ENCODE measurements at places on chromosomes 4 and X.

- peaks cover 28% of the 10 kb centered on the region for H3K36me3 ChIP-seq
- no peak for DNase-seq
- no peak overlapping the region for H3K27ac ChIP-seq
- H3K27me3 ChIP-seq: peaks cover 4% of the 10 kb centered on the region
- peaks cover 53% of the 10 kb centered on the region for H3K4me1 ChIP-seq
- no peak overlapping the region for H3K4me3 ChIP-seq
Measured at GRCh38 chr4:139304920-139305319, 2.6 kb upstream of the NDUFC1 start.

GRCh38 chr4:48858130-48858529 lies 27.2 kb downstream of the OCIAD1 start:
- no peak for DNase-seq
- peaks cover 41% of the 10 kb centered on the region for H3K36me3 ChIP-seq
- H3K4me1 ChIP-seq: no peaks in the 10 kb centered on the region
- no peak overlapping the region for H3K4me3 ChIP-seq
- no peak overlapping the region for H3K27ac ChIP-seq

DNA sequence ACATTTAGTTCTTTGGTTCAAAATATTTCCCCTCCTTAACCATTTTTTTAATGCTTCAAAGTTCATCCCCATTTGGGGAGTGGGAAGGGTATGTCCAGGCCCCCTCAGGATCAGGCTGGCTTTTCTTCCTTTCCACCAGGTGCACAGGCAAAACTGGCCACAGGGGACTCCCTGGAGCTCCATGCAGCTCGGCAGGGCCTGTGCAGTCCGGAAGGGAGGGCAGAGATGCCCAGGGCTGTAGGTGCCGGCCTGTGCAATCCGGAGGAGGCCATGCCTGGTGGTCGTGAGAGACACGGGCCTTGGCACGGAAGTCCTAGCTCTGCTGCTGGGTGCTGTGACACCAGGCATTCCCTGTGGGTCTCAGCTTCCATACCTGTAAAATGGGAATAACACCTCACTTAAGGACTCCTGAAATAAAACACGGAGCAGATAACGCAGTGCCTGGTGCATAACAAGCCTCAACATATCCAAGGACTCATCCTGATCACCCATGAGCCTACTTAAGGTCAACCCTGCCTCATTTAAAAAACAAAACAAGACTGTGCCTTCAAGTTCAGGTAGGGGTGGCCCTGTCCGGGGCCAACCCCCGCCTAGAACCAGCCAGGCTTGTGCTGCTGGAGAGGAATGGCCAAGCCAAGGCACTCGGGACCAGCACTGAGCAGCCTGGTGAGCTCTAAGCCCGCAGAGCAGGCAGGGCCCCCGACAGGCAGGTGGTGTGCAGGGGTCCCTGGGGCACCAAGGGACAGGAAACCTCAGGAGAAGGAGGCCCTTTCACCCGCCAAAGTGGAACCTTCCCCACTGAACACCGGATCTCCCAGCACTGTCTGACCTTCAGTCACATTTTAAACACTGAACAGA lies 21.2 kb upstream of the CYP4V2 start:
- H3K4me3 ChIP-seq: no peak overlapping the region
- DNase-seq: no peak
- no peaks in the 10 kb centered on the region for H3K27me3 ChIP-seq
- no peak overlapping the region for H3K27ac ChIP-seq
- no peaks in the 10 kb centered on the region for H3K36me3 ChIP-seq
- H3K4me1 ChIP-seq: peaks cover 7% of the 10 kb centered on the region

DNA sequence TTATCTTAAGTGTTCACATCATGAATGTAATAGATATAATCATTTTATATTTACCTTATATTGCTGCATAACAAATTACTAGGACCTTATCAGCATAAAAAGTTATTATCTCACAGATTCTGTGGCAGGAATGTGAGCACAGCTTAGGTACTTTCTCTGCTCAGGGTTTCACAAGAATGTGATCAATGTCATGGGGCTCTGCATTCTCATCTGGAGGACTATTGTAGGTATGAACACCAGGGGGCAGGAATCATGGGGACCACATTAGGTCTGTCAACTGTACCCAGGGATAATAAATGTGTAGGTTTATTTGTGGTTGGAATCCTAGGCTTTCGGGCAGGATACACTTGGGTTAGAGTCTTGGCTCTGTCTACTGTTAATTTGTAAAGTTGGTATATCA lies 519.2 kb downstream of the ARAP2 start:
- H3K27me3 ChIP-seq: no peaks in the 10 kb centered on the region
- no peaks in the 10 kb centered on the region for H3K4me1 ChIP-seq

- H3K4me1 ChIP-seq: no peaks in the 10 kb centered on the region
- no peaks in the 10 kb centered on the region for H3K36me3 ChIP-seq
- no peak overlapping the region for H3K27ac ChIP-seq
- H3K27me3 ChIP-seq: no peaks in the 10 kb centered on the region
Measured at GRCh38 chr4:181138116-181138515, 1105.1 kb upstream of the TENM3 start.

DNA sequence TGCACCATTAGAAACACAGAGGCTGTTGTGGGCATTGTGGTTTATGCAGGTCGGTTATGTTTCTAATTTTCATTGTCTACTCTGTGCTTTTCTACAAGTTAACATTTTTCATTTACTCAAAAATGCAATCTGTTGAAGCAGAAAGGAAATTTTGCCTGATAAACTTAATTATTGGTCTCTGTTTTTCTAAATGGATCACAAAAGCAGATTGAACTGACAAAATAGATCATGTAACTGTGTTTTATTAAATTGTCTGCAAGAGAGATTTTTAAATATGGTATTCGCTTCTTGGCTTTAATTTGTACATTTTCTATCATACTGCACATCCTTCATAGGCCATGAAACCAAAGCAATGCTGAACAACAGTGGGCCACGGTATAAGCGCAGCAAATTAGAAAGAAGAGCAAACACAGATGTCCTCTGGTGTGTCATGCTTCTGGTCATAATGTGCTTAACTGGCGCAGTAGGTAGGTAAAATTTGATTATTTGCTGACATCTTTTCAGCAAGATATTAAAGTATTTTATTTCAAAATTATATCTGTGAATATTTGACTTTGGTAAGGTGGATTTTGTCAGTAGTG lies 50.6 kb downstream of the ATP10D start:
- H3K4me1 ChIP-seq: peaks cover 42% of the 10 kb centered on the region
- no peaks in the 10 kb centered on the region for H3K27me3 ChIP-seq
- no peak for DNase-seq
- H3K36me3 ChIP-seq: peaks cover 11% of the 10 kb centered on the region
- H3K4me3 ChIP-seq: no peak overlapping the region

Measured in activated naive CD4-positive, alpha-beta T cell treated with anti-CD3 and anti-CD28 coated beads, Interleukin-2, amount 10 ng/mL, durations not matched to agents 7 days and 5 days (primary cell).